ENCODE measurements at places on chromosomes 6 and 20. TPM values are rescaled to one million over a fixed set of nuclear protein-coding genes. Genes with fewer than 3 reads are reported as not detected.

DNA sequence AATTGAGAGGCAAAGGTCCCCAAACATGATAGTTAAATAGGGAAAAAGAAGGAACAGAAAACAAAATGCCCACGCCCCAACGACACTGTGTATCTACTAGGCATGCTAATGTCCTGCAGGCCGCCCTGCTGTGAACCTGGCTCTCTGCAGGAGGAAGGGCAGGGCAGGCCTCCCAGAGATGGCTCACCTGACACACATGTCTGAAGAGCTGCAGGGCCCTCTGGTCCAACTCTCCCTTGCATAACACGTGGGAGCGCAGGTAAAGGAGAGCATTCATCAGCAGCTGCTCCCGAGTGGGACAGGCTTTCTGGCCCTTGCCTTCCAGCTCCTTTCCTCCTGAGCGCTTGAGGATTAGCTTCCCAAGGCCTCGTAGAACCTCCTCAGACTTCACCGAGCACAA is 53.7 kb upstream of the LYRM2 start:
- no peak for DNase-seq

DNA sequence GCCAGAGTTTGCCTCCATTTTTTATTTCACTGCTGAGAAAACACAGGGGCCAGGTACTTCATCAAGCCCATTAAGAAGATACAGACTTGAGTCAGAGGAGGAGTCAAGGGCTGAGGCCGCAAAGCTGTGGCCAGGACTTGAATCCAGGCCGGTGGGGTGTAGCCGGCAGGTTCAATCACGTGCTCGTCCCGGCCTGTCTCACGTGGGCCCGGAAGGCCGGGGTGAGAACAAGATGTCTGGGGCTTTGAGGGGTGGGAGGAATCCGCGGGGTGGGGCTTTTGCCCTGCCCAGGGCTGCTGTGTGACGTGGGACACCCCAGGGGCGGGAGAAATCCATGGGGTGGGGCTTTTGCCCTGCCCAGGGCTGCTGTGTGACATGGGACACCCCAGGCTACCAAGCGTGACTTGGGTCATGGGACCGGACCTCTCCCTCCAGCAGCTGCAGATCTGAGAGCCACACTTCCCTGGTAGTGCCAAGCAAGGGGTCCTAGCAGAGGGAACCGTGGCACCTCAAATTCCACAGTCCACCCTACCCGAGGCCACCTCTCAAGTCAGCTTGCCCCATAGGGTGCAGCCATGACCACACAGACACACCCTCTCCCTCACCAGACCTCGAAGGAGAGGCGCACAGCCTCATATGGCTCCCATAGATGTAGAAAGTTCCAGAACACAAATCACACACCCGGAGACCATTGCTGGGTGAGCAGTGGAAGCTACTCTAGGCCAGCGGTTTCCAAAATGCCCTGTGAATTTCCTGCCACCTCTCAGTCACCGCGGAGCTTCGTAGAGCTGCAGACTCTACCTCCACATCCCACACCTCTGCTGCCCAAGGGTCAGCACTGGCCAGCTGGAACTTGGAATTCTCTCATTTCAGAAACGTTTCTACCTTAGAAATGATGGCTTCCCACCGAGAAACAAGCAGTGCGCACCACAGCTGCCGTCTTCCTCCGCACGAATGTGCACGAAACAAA is 156.1 kb downstream of the DLL1 start:
- no peak for DNase-seq

- DNase-seq = no peak
Observed at GRCh38 chr6:84671183-84671582, 93.2 kb downstream of the TBX18 start.

DNA sequence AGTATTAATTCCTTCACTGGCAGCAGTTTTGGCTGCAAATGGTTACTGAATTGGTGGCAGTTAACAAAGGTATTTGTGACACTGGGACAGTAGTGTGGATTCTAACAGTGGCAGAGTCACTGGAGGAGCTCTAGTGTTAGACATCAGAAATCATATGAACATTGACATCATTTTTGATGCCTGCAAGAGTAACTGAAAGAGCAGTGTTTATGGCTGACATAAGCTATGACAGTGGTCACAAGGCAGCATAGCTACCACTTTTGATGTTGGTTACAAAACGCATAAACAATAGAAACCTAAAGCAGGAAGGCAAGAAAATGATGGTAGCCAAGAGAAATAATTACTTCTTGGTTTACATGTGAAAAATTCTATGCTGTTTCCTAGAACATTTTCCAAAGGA is 326.7 kb upstream of the MAN1A1 start:
- DNase-seq = no peak

DNA sequence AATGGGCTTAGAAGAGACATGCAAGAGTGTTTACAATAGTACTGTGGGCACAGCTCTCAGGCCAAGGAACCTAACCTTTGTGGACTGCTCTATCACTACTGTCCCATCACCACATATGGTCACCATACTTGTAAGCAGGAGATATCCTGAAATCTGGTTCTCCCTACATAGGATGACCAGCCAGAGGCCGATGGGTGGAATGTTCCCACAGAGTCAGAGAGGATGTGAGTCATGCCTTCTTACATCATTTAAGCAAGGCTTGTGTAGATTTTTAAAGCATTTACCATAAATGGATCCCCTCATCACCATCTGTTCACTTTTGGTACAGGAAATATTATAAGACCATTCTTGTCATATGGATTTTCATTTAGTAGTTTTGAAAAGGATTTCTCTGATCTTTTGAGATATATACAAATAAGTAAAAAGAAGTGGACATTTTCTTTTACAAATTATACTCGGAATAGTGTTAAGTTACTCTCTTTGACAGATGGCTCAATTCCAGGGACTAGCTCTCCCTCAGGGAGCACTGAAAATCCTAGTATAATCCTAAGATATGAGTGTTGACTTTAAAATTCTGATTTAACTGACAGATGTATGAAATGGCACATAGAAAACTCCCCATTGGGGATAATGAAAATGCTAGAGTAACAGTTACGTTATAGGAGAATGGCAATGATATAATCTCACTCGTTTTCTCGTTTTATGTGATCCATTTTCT is 6.6 kb downstream of the HTR1B start:
- DNase-seq = no peak

- DNase-seq = no peak
Observed at GRCh38 chr6:43308990-43309477, 408 bp upstream of the CRIP3 start.

GRCh38 chr6:114833211-114833610 is 490.4 kb upstream of the HS3ST5 start:
- no peak for DNase-seq

GRCh38 chr20:47451602-47451904 is 50.1 kb upstream of the NCOA3 start:
- DNase-seq = no peak

DNA sequence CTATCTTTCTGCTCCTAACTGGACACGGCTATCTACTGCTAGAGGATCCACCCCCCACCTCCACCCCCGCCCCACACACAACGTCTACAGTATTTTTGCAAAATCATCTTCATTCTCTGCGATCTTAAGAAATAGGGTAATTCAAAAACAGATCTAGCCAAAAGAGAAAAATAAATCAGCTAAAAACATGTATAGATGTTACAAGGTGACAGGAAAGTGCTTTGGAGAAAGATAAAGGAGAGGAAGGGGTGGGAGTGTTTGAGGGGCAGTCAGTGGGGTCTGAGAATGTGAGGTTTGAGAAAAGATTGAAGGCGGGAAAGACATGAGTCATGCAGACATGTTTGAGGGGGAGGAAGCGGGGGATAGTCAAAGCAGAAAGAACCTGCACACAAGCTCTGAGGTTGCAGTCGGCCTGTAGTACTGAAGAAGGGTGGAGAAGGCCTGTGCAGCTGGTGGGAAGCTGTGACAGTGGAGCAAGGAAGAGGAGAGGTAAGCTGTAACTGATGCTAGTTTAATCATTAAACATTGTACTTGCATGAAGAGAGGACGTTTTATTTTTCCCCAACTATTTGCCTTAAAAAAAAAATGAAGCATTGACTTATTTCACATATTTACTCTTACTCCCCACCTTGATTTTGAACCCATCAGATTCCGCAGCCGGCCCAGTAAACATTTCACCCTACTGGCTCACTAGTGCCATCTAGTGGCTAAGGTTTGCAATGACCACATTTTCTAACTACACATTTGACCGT is 332.6 kb downstream of the ADGRB3 start:
- DNase-seq = peak; percentile 73

- no peak for DNase-seq
Observed at GRCh38 chr6:80363501-80364122, 257.1 kb downstream of the BCKDHB start.

DNA sequence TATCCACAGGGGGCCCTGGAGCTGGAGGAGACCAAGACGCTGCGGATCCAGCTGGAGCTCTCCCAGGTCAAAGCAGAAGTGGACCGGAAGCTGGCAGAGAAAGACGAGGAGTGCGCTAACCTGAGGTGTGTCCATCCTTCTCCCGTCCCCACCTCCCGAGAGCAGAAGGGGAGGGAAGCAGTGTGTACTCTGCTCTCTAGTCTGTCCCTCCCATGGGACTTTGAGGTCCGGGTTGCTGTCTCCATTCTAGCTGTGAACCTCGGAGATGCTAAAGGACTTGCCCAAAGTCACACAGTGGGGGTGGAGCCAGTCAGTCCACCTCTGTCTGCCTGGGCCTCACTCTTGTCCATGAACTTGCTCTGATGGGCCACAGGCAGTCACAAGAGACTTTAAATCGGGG is 44.1 kb downstream of the MYH7B start:
- DNase-seq = no peak

- DNase-seq = no peak
Observed at GRCh38 chr20:15625981-15626380, 947.3 kb downstream of the KIF16B start.

DNA sequence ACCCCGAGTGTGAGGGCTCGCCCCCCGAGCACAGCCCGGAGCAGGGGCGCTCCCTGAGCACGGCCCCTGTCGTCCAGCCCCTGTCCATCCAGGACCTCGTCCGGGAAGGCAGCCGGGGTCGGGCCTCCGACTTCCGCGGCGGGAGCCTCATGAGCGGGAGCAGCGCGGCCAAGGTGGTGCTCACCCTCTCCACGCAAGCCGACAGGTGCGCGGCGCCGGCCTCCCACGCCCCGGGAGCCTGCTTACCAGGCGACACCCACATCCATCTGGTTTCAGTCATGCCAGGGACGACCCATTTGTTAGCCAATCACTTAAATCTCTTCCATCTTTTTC is 73.5 kb upstream of the PBOV1 start:
- DNase-seq = no peak

DNA sequence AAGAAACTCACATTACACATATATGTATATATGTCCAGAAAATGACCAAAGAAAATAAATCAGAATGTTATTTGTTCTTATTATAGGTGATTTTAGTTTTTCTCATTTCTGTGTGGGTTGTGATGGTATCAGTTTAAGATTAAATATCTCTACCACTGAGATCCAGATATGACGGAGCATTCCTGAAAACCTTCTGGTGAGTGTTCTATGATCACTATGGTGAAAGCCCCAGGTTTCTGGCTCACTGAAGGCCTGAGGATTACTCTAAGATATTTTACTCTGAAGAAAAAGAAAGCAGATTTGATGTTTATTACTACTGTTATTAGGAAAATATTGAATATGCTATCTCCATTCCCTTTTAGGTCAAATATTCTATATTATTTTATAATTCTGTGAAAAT is 62.8 kb upstream of the L3MBTL3 start:
- no peak for DNase-seq

DNA sequence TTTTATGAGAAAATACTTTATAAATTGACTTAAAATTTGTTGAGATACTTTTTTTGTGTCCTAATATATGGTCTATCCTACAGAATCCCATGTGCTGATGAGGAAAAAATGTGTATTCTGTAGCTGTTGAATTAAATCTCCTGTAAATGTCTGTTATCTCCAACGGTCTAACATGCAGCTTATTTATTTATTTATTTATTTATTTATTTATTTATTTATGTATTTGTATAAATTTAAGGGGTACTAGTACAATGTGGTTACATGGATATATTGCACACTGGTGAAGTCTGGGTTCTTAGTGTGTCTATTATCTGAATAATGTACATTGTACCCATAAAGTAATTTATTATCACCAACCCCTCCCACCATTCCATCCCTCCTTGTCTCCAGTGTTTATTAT is 315.5 kb downstream of the TENT5A start:
- no peak for DNase-seq

DNA sequence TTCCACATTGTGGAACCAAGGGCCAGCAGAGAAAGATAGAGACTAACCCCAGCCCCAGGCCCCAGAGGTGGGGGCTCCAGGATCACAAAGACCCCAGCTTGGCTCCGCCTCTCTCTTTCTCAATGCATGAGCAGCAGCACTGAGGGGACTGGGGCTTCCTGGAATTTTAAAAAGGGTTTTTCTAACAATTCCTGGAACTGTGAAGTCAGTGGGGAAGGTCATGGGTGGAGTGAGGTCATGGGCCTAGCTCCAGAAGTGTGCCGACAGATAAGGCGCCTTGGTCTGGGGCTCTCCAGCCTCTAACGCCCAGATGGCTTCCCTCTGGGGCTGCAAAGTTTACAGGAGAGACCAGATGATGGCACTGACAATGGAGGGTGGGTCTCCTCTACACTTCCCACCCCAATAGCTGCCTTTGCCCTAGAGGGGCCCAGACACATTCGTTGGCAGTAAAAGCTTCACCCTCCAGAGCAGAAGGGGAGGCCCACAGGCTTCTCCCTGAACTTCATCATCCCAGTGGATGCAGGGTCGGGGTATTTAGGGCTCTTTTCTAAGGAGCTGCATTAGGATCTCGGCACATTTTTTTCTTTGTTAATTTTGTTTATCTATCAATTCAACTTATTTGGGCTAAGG is 46.9 kb upstream of the CD93 start:
- DNase-seq = peak; percentile 23

GRCh38 chr20:49595346-49595745 is 27.4 kb upstream of the PTGIS start:
- no peak for DNase-seq

TSPO2 gene
- total RNA-seq = not detected

ACSS1 gene
- 18.3 TPM for total RNA-seq

SYTL3 gene
- 16.3 TPM for total RNA-seq

XKR7 gene
- not detected for total RNA-seq

LRRN4 gene
- 154 TPM for total RNA-seq

UBD gene
- total RNA-seq = not detected

NXT1 gene
- 32.3 TPM for total RNA-seq

RAET1L gene
- not detected for total RNA-seq

SERINC3 gene
- 118 TPM for total RNA-seq

ZSCAN23 gene
- total RNA-seq = 0.60 TPM
